ENCODE measurements at places on chromosomes 5 and 9. TPM values are rescaled to one million over a fixed set of nuclear protein-coding genes. Genes with fewer than 3 reads are reported as not detected.

The PDE8B gene
- 0.66 TPM for polyA plus RNA-seq

The C1QTNF2 gene
- polyA plus RNA-seq: 0.53 TPM

The LCN1 gene
- not detected for polyA plus RNA-seq

The IL17B gene
- polyA plus RNA-seq: 1.4 TPM

The GPRIN1 gene
- 0.43 TPM for polyA plus RNA-seq

The FAM163B gene
- polyA plus RNA-seq: not detected

The SPATA31A7 gene
- polyA plus RNA-seq: not detected

Data from esophagus (tissue), 2 donors.